HFFc6 (cell line): ENCODE measurements at places on chromosomes 6 and 20. TPM values are rescaled to one million over a fixed set of nuclear protein-coding genes. Genes with fewer than 3 reads are reported as not detected.

The TCP11 gene
- total RNA-seq, result 0.29 and 0.31 TPM in 2 replicates

GRCh38 chr6:157710604-157711003 lies 112.4 kb upstream of the SNX9 start:
- H3K4me3 ChIP-seq, result no peak overlapping the region
- peak; percentile 10 for DNase-seq
- H3K27ac ChIP-seq, result no peak overlapping the region
- no peaks in the 10 kb centered on the region for H3K36me3 ChIP-seq

DNA sequence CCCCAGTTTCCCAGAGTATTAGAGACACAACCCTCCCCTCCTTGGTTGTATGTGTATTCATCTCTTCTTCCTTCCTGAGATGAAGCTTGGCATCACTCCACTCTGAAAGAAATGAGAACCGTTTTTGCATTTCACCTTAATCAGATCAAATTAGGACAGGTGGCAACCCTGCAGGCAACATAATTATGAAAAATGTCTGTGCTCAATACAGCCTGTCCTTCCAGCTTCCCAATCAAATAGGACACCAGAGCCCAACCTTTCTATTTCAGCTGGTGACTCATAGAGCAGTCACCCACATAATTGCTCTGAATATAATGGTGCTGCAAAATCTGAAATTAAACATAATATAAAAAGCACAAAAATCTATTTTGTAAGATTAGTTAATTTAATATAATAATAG lies 310.2 kb upstream of the AGPAT4 start:
- no peak overlapping the region for H3K4me3 ChIP-seq
- DNase-seq, result no peak
- H3K36me3 ChIP-seq, result peaks cover 4% of the 10 kb centered on the region; the same call in 1 of the 2 replicates
- no peaks in the 10 kb centered on the region for H3K27me3 ChIP-seq
- H3K27ac ChIP-seq, result no peak overlapping the region

DNA sequence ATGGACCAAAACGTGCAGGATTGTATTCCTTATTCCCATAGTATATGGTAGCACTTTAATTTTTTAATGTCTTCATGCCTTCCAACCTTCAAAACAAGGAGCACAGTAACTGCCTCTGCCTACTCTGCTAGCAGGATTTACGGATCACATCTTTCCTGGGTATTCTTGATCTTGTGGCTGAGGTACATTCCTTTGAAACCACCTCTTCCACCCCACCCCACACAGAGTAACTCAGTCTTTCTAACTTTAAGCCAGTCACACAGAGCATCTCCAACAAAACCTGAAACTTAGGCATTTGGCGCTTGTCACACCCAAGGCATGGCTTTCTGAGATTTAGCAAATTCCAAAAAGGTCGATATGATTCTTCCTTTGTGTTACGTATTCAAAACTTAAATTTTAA lies 2.3 kb upstream of the ID4 start:
- H3K27me3 ChIP-seq, result peaks cover 5% of the 10 kb centered on the region
- peaks cover 7% of the 10 kb centered on the region; the same call in 1 of the 2 replicates for H3K36me3 ChIP-seq
- no peak overlapping the region for H3K4me3 ChIP-seq
- peaks cover 23% of the 10 kb centered on the region for H3K4me1 ChIP-seq
- H3K27ac ChIP-seq, result no peak overlapping the region

DNA sequence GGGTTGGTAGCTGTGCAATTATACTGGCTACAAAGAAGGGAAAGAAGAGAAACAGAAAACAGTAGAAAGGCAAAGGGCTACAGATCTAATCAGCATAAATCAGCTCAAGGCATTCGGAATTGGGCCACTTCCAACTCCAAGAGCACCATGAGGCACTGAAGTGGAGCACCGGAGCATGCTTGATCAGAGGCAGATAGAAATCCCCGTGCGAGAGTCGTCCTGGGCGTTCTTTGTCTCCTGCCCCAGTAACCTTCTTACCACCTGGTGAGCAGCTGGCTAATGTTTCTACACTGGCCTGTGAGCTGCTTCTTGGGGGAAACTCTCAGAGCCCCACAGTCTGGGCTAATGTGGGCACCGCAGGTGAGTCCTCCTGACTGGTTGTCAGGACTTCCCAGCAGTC lies 16.7 kb downstream of the NEDD9 start:
- no peak for DNase-seq
- peaks cover 62% of the 10 kb centered on the region for H3K4me1 ChIP-seq
- no peak overlapping the region for H3K4me3 ChIP-seq
- H3K36me3 ChIP-seq, result peaks cover 48% of the 10 kb centered on the region

- H3K4me1 ChIP-seq, result peaks cover 41% of the 10 kb centered on the region
- H3K4me3 ChIP-seq, result peak overlapping the region; percentile 51
Observed at GRCh38 chr20:57957411-57958049, 247.7 kb upstream of the PMEPA1 start.

DNA sequence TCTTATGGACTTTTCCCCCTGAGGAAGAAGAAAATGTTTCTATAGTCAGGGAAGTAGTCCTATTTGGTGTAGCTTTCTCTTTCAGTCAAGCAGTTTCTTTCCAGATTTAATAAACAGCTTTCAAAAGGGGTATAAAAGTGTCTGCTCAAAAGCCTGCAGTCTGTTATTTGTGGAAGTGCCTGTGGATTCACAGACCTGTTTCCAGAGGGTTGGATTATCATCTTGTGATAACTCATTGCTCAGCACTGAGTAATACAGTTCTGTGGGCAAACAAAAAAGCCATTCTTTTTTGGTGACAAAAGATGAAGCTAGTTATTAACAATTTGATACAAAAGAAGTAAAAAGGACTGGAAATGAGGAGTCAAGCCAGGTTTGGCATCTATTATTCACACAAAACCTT lies 358.2 kb upstream of the ID4 start:
- peak overlapping the region; percentile 43; the same call in 1 of the 2 replicates for H3K4me3 ChIP-seq
- no peak overlapping the region for H3K27ac ChIP-seq
- peaks cover 8% of the 10 kb centered on the region; the same call in 1 of the 2 replicates for H3K27me3 ChIP-seq
- peak; percentile 49 for DNase-seq
- 0 out of 2 replicates have a peak, but pooled peaks cover 5% of the 10 kb centered on the region for H3K36me3 ChIP-seq
